ENCODE measurements at places on chromosomes 12 and 14.

- DNase-seq: no peak
These were observed 128.5 kb downstream of the ETV6 start for GRCh38 chr12:11777962-11778361.

GRCh38 chr12:34298176-34298970 is 276.1 kb downstream of the ALG10 start:
- no peak for DNase-seq

DNA sequence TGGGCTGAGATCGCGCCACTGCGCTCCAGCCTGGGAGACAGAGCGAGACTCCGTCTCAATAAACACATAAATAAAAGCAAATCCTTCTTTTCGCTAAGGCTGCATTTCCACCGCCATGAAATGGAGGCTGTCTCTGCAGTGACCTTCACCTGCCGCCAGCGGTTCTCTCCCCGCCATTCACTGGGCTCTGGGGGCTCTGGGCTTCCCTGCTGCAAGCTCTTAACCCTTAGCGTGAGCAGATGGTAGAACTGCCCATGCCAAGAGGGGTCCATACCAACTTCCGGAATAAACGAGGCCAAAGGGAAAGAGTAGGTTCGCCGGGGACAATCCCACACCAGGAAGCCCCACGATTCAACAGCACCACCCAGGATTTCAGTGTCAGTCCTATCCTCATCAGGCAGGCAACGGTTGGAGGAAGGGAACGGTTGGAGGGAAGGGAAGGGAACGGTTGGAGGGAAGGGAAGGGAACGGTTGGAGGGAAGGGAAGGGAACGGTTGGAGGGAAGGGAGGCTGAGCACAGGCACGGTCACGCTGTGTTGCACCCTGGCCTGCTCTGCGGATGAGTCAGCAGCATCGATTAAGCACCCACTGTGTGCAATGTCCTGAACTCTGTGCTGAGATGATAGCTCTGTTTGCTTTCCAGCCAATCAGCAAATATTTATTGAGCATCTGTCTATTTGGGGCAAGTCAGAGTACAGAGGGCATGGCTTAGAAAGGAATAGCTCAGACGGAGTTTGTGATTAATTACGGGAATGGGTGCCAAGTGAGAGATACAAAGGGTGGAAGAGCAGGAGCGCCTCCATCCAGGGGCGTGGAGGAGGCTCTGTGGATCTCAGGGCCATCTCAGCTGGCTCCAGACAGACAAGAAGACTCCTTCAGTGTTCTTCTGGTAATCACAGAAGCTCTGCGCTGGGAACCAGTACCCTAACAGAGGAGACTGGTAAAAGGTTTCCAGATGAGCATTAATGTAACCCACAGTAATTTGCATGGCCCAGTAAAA is 77.9 kb downstream of the NINJ2 start:
- DNase-seq: no peak

DNA sequence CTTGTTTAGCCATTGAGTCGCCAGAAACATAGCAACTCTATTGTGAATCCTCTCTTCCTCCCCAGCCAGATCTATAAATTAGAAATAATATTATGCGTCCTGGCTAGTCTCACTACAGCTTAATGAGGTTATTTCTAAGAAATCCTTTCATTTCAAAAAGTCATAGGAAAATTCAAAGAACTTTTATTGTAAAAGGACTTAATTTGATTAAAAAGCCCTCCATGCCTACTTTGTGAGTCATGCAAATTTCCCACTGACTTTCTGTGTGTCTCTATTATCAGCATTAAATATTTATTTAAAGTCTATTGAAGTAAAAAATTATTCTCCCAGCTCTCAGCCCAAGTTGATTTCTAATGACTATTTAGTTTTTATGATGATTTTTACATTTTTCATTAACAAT is 160.7 kb downstream of the PHLDA1 start:
- no peak for DNase-seq

All from SK-N-DZ (cell line).